ENCODE measurements at places on chromosomes 2 and 18.

- no peak for DNase-seq
Observed at GRCh38 chr2:141029428-141030078, 1101.3 kb downstream of the LRP1B start.

- no peak for DNase-seq
Observed at GRCh38 chr2:196338440-196338839, 167.1 kb upstream of the STK17B start.

DNA sequence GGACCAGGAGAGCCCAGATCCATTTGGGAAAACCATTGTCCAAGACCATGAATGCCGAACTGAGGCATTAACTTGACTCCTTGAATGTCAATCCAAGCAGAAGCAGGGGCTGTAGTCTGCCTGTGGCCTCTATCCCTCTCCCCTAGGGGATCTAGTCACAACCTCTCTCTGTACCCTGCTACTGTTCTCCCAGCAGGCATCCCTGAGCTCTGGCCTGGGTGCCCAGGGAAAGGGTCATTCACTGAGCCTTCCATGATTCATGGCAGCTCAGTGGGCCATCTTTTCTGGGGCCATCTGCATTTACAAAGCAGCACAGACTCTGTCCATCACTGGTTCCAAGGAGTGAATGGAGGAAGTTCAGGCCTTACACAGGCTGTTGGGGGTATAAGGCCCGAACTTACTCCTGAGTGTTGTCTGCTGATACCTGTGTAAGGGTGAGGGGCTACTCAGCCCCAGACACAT lies 151.8 kb downstream of the ZFP36L2 start:
- no peak for DNase-seq

DNA sequence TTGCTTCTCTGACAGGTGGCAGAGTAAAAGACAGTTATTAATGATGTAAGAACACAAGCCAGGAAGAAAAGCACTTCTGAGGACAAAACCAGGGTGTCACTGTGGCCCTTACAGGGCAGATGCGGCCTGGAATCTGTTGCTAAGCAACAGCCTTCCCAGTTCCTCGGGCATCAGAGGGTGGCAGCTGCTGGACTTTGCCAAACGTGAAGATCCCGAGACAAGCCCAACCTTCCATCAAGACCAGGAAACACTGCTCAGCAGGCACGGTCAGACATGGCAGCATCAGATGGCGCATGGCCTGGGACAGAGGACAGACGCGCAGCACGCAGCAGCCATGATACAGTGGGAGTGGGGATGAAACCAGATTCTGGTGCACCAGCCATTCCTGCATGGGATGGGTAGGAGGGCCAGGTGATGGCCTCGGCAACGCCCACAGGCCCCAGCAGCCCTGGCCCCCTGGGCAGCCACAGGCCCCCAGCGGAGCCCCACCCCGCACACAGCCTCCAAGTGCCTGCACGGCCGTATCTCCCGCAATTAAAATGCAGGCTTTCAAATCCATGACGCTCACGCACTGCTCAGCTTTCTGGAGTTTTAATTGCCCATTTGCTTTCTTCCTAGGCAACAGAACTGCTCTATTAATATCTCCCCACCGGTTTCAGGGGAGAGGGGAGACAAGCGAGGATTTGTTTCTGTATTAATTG lies 89.0 kb downstream of the EIPR1 start:
- DNase-seq = no peak
